ENCODE measurements at places on chromosomes 3 and 15.
A peak's percentile ranks its signal among the peaks of the same experiment; 100 is the strongest.

- DNase-seq: no peak
Observed at GRCh38 chr3:182668541-182668940, 124.8 kb upstream of the ATP11B start.

DNA sequence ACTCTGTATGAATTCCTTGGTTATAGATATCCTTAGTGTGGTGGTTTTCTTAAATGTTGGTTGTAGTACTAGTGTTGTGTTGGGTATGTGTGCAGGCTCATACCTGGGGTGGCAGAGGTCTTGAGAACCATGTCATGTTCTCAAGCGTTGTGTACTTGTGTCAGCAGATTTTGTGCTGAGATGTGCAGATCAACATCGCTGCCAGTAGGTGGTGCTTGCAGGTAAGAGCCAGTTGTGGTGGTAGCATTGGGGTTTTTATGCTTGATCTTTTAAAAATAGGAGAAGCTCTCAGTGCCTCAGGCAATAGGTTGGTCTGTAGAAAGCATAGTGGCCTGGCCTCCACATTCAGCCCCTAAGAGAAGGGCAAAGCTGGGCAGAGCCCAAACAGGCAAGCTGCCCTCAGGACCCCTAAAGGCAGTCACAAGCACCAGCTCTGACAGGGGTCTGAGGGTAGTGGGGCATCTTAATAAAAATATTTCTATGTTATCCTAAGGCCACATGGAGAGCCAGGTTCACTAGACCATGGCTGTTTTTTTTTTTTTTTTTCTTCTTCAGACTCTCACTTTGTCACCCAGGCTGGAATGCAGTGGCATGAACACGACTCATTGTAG lies 164.0 kb downstream of the IL20RB start:
- DNase-seq: no peak

GRCh38 chr3:25820816-25821486 lies 31.1 kb downstream of the OXSM start:
- DNase-seq: no peak

DNA sequence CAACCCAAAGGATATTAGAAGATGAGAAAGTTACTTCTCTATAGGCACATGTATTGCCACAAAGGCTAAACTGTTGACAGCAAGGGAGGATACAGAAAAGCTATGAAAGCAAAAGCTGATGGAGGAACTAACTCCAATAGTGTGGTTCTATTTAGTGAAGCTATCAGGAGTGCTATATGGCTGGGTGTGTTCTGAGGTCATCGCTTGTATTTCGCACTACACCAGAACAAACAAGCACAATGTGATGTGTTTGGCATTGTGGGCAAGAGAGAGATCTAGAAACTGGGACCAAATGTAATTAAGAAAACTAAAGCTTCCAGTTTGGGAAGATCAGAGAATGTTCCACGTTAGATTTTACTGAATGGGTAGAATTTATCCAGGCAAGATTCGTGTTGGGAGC lies 220.4 kb upstream of the UMPS start:
- no peak for DNase-seq

DNA sequence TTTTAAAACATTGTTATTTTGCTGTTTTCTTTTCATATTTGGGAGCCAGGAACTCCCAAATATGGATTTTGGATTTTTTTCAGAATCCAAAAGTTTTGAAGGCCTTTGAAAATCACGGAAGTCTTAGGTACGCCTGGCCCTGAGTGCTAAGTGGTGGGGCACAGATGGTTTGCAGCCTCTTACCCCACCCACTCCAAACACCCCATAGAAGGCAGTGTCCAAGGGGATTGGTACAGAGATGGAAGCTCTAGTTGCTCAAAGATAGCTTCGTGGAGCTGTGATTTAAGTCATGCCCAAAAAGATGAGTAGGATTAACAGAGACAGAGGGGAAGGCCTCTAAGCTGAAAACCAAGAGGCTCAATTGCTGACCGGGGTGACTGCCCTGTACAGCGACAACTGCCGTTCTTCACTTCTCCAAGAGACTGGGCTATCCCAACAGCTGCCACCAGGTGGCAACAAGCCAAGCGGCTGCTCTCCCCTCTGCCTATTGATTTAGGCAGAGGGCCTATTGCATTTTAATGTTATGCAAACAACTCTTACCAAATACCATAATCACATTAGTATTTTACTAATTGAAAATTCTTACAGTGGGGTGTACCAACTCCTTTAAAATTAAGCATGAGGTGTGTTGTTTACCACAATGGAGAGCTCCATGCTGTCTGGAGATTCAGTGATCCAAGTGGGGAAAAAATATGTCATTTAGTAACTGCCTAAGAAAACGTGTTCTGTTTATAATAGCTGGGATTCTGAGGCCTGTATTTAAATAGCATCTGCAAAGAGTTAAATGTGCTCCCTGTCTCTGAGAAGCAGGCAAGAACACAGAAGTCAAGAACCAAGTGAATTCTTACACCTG lies 64.0 kb upstream of the C15orf61 start:
- peak; percentile 90 for DNase-seq

DNA sequence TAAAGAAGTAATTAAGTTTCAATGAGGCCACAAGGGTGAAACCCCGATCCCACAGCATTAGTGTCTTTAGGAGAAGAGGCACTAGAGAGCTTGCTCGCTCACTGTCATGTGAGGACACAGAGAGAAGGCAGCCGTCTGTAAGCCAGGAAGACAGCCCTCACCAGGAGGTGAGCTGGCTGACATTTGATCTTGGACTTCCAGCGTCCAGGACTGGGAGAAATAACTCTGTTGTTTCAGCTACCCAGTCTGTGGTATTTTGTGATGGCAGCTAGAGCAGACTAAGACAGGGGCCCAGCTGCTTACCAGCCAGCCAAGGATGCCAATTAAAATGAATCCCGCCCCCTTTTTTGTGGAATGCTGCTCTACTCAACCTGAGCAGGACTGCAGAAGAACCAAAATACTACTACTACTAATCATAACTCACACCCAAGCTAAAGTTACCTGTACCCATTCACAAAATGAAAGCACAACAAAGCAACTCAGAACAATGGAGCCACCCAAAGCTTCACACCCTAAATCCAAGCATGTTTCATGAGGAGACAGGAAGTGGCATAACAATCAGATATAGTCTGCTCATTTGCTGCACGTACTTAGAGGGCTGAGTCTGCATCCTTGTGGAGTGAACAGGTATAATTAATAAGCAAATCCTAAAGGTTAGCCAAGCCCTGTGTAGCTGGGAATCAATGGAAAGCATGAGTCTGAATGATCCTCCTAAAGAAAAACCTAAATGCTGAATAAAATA lies 35.6 kb upstream of the RHCG start:
- DNase-seq: no peak

- no peak for DNase-seq
Observed at GRCh38 chr15:84035399-84035766, 200.2 kb upstream of the GOLGA6L4 start.

All from upper lobe of right lung (tissue), 1 donor.